ENCODE measurements at places on chromosomes 6 and 20.
A peak's percentile ranks its signal among the peaks of the same experiment; 100 is the strongest.

DNA sequence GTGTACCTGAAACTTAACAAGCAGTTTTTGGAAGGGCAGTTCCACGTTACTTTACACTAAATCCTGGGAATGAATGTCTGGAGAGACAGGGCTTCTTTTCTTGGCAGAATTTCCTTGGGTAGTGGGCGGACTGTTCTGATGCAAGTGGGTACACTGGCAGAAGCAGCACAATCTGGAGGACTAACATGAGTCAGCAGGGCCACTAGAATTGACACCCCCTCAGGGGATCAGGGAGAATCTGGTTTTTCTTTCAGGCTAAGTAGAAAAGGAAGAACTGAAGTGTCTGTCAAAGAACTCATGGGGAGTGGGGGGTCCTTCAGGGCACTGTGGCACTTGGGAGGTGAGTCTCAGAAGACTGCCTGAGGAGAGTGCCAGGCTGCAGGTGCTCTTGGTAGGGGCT, 34.6 kb downstream of the PANK2 start:
- no peak for DNase-seq

GRCh38 chr20:18729231-18729825, 84.3 kb upstream of the SCP2D1 start:
- no peak for DNase-seq

GRCh38 chr20:57633945-57634491, 13.8 kb upstream of the ZBP1 start:
- DNase-seq: no peak

DNA sequence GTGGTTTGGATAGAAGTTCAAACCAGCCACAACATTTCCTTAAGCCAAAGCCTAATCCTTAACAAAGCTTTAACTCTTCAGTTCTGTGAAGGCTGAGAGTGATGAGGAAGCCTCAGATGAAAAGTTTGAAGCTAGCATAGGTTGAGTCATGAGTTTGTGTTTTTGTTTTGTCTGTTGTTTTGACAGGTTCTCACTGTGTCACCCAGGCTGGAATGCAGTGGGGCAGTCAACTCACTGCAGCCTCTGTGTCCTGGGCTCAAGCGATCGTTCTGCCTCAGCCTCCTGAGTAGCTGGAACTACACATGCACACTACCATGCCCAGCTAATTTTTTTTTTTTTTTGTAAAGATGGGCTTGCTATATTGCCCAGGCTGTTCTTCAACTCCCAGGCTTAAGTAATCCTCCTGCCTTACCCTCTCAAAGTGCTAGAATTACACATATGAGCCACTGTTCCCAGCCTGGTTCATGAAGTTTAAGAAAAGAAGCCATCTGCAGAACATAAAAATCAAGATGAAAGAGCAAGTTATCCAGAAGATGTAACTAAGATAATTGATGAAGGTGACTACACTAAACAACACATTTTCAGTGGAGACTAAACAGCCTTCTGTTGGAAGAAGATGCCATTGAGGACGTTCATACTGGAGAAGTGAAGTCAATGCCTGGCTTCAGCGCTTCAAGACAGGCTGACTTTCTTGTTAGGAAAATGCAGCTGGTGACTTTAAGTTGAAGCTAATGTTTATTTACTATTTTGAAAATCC, 96.2 kb downstream of the SMAP1 start:
- DNase-seq: no peak

DNA sequence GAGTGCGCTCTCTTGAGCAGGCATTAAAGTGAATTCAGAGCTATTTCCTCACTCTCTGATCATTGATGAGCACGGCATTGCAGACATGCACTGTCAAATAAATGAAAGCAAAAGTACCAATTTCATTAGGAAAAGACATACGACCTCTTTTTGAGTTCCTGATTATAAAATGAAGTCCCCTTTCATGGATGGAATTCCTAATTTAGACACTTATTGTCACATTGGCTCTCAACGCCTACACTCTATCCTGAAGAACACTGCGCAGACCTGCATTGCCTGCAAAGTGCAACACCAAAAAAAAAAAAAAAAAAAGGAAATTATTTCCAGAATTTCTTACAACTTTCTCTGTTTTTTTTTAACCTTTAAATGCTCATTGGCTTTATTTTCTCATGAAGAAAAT, 1.6 kb downstream of the ADGRB3 start:
- DNase-seq: no peak

- DNase-seq: peak; percentile 6
Measured at GRCh38 chr20:38658879-38659596, 57.4 kb downstream of the ARHGAP40 start.

DNA sequence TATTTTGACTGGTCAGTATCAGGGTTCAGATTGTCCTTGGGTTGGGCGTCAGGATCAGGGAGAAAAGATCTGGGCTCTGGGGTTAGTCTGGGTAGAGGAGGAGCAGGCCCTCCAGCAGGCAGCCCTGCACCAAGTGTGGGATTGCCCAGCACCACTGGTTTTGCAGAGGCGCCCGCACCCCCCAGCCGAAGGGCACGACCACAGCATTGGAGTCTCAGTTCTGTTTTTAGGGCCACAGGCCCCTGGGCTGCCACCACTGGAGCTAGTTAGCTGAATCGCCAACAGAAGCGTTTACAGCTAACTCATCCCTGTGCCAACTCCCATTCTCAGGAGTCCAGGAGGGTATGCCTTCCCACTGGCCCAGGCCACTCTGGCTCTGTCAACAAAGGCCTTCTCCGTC, 84.2 kb downstream of the TCP11 start:
- DNase-seq: no peak

DNA sequence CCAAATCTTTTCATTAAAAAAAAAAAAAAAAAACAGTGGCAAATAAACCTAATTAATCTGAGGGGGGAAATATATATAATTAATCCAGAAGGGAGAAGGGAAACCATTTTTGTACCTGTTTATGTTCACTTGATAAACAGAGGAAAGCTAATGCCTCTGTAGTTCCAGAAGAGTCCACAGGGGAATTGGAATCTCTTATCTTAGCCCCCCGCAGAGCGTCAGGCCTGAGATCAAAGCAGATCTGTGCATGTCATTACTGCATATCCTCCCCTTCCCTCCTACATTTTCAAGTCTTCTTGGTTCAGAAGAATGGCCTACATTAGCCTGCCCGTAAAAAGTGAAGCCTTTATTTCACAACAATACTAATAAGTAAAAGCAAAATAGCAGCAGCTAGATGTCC, 157.2 kb downstream of the PTPRT start:
- DNase-seq: no peak

DNA sequence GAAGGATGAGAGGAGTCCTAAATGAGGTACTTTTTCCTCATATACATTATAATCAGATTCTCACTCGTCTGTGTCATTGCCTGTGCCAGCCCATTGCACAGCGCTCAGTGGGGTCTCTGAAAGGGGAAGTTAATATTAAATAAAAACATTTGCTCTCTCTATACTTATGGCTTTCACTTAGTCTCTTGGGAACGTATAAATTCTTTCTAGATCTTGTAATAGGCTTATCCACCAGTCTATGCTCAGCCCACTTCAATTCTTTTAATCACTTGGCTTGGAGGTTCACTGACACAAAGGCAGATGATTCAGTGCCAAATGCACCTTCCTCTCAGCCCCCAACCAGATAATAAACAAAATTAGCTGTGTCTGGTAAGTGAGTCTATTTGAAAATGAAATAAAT, 164.3 kb upstream of the OGFRL1 start:
- no peak for DNase-seq

GRCh38 chr20:45377269-45377668, 856 bp downstream of the TP53TG5 start:
- no peak for DNase-seq

DNA sequence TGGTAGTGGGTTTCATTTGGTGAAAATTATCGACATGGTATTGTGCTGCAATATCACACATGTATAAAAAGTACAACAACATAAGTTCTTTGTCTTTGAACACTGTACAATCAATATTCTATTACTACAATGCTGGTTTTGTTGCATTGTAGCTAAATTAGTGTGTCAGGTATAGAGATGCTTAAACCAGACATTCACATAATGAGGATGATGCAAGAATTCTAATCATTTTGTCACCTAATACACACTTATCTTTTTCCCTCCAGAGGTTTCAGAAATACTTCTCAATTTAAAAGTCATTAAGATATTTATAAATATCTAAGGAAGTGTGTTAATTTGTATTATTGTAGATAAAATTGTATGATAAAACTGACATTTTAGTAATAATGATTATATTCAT, 174.8 kb upstream of the MAN1A1 start:
- no peak for DNase-seq

DNA sequence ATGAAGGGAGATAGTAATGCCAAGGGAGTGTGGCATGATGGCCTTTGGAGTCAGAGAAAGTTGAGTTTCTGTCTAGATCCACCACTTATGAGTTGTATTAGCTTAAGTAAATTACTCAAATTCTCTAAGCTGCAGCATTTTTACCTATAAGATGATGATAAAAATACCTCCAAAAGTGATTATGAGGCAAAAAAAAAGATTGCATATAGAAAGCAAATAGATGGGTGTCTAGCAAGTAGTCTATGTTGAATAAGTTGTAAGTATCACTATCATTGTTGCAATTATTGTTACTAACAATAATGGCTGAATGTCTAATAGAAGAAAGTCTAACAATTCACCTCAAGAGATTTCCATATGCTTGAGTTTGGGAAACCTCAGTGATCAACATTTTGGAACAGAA, 959.2 kb upstream of the GJE1 start:
- no peak for DNase-seq

GRCh38 chr20:12999201-12999600, 9.6 kb upstream of the SPTLC3 start:
- DNase-seq: no peak

DNA sequence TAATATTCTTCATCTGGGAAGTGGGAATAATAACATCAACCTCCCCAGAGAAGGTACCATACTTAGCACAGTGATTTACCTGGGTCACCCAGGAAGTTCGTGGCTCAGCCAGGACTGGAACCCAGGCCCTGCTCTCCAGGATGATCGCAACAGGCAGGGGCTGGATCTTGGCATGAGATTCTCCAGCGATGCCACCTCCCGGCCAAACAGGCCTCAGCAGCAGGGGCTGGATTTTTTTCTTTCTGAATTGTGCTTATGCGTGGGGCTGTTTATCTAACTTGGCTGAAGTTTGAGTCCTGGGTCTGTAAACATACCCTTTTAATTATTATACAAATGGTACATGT, 129.5 kb upstream of the PTPN1 start:
- no peak for DNase-seq

DNA sequence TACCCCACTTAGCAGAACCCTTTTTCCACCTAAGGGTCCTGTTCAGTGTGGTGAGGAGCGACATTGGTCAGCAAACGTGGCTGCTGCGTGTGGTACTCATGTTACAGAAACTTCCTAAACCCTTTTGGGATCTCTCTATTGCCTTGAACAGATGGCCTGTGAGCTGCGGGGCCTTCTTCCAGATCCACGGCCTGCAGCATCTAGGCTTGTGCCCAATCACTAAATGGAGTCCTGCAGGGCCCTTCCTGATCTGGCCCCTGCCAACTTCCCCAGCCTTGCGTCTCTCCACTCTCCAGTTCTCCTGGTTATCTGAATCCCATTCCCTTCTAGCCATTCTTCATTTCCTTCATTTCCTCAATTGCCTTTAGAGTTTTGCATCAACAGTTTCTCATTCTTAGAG, 85.6 kb downstream of the PDE7B start:
- DNase-seq: no peak

- no peak for DNase-seq
Measured at GRCh38 chr6:27205375-27206278, 41.9 kb upstream of the PRSS16 start.

Measured in HAP-1 (cell line).